ENCODE measurements at places on chromosomes 3 and 15. TPM values are rescaled to one million over a fixed set of nuclear protein-coding genes. Genes with fewer than 3 reads are reported as not detected.

Gene GOLGA6B
- not detected for total RNA-seq

- no peak overlapping the region for H3K27ac ChIP-seq
- no peaks in the 10 kb centered on the region for H3K36me3 ChIP-seq
- no peaks in the 10 kb centered on the region for H3K4me1 ChIP-seq
- no peaks in the 10 kb centered on the region for H3K27me3 ChIP-seq
- no peak for DNase-seq
Measured at GRCh38 chr3:83302091-83302490, 1540.6 kb upstream of the GBE1 start.

GRCh38 chr3:110732420-110732819 lies 339.2 kb upstream of the NECTIN3 start:
- peaks cover 2% of the 10 kb centered on the region for H3K27me3 ChIP-seq
- DNase-seq: no peak
- H3K36me3 ChIP-seq: no peaks in the 10 kb centered on the region
- no peak overlapping the region for H3K27ac ChIP-seq
- no peak overlapping the region for H3K4me3 ChIP-seq
- H3K4me1 ChIP-seq: no peaks in the 10 kb centered on the region

- no peaks in the 10 kb centered on the region for H3K27me3 ChIP-seq
- H3K4me3 ChIP-seq: no peak overlapping the region
- H3K4me1 ChIP-seq: peaks cover 64% of the 10 kb centered on the region
- H3K27ac ChIP-seq: no peak overlapping the region
- DNase-seq: no peak
- peaks cover 57% of the 10 kb centered on the region for H3K36me3 ChIP-seq
Measured at GRCh38 chr15:67177752-67178151, 76.7 kb downstream of the AAGAB start.

- H3K36me3 ChIP-seq: peaks cover 3% of the 10 kb centered on the region
- DNase-seq: no peak
- peaks cover 11% of the 10 kb centered on the region for H3K4me1 ChIP-seq
- no peak overlapping the region for H3K27ac ChIP-seq
- peaks cover 39% of the 10 kb centered on the region for H3K27me3 ChIP-seq
Measured at GRCh38 chr15:65372787-65373067, 5.1 kb downstream of the IGDCC3 start.

GRCh38 chr3:138297059-138297607 lies 32.5 kb downstream of the NME9 start:
- peaks cover 30% of the 10 kb centered on the region for H3K4me1 ChIP-seq
- peaks cover 40% of the 10 kb centered on the region for H3K36me3 ChIP-seq
- no peak for DNase-seq

GRCh38 chr3:40044487-40044886 lies 235.1 kb downstream of the MYRIP start:
- no peak overlapping the region for H3K27ac ChIP-seq
- no peaks in the 10 kb centered on the region for H3K36me3 ChIP-seq
- H3K4me3 ChIP-seq: no peak overlapping the region
- no peaks in the 10 kb centered on the region for H3K4me1 ChIP-seq
- H3K27me3 ChIP-seq: no peaks in the 10 kb centered on the region
- no peak for DNase-seq

GRCh38 chr3:97863031-97863430 lies 41.2 kb downstream of the CRYBG3 start:
- no peak overlapping the region for H3K4me3 ChIP-seq
- no peak overlapping the region for H3K27ac ChIP-seq
- peaks cover 5% of the 10 kb centered on the region for H3K4me1 ChIP-seq
- DNase-seq: no peak
- peaks cover 10% of the 10 kb centered on the region for H3K36me3 ChIP-seq

- H3K27ac ChIP-seq: no peak overlapping the region
- DNase-seq: no peak
- no peaks in the 10 kb centered on the region for H3K4me1 ChIP-seq
- H3K4me3 ChIP-seq: no peak overlapping the region
Measured at GRCh38 chr3:24764236-24764915, 269.7 kb upstream of the THRB start.

GRCh38 chr3:161579395-161580126 lies 83.0 kb downstream of the OTOL1 start:
- DNase-seq: no peak
- no peaks in the 10 kb centered on the region for H3K36me3 ChIP-seq
- no peaks in the 10 kb centered on the region for H3K4me1 ChIP-seq
- no peak overlapping the region for H3K4me3 ChIP-seq
- H3K27ac ChIP-seq: no peak overlapping the region

Measured in activated T-helper 1 cell treated with anti-CD3 and anti-CD28 coated beads, Interleukin-12 subunit alpha, Interleukin-12 subunit beta, Interleukin-2, Interleukin-4 antibody, amounts not matched to agents 30 ng/mL and 10 ng/mL and 1 ng/mL, durations not matched to agents 14 hours and 24 hours and 36 hours (primary cell).